ENCODE measurements at places on chromosomes 4 and X.

DNA sequence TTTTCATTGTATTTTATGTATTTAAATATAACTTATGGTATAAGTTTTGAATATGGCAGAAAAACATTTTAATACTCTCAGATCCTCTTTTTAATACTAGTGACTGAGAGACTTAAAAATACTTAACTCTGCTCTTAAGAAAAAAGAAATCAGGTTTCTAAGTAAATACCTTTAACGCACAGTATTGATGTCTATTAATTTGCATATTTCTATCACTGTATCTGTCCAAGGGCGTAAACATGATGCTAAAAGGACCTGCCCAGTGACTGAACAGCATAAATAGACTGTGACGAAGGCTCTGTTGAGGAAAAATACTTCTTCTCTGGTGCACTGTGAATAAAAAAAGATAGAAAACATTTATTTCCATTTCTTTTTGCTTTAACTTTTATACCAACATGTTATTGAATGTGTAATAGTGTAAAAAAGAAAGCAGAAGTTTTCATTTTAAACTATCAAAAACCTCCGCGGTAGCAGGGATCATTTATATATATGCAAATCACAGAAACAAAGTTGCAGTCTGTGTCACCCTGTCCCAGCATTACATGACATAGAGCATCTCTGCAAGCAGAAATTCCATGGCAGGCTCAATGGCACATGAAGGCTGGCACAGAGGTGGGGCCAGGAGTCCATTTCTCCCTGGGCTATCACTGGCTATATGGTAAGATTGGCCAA, 75.4 kb downstream of the ZAR1 start:
- DNase-seq = no peak

GRCh38 chr4:42391981-42392380, 5.3 kb upstream of the SHISA3 start:
- no peak for DNase-seq

GRCh38 chr4:158869761-158870160, 100.9 kb downstream of the FNIP2 start:
- no peak for DNase-seq

- no peak for DNase-seq
These were observed 7.2 kb downstream of the IL9R start for GRCh38 chrX:156004740-156005139.

DNA sequence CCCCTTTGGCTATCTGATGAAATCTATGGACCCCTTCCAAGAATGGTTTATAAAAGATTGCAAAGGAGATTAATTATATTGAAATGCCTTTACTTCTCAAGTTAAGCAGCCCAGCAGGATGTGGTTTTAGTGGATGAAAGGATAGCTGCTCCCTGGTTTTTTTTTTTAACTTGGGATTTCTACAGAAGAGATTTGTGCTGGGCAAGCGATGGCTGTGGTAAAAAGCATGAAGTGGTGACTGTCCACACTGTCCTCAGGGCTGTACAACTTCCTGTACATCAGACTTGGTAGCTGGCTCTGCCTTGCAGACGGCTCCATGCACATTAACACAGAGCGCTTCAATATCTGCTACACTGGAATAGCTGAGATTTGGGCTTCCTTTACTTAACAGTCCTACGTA, 321.7 kb downstream of the DHX15 start:
- DNase-seq = no peak

Measured in activated T-cell treated with anti-CD3 and anti-CD28 coated beads, Interleukin-2, amount 50 U/mL, for 72 hours (primary cell).